ENCODE measurements at places on chromosomes 12 and 14.

- DNase-seq: no peak
Observed at GRCh38 chr14:47959740-47960139, 284.3 kb upstream of the MDGA2 start.

- no peak for DNase-seq
Observed at GRCh38 chr14:77557391-77557790, 58.8 kb upstream of the ISM2 start.

DNA sequence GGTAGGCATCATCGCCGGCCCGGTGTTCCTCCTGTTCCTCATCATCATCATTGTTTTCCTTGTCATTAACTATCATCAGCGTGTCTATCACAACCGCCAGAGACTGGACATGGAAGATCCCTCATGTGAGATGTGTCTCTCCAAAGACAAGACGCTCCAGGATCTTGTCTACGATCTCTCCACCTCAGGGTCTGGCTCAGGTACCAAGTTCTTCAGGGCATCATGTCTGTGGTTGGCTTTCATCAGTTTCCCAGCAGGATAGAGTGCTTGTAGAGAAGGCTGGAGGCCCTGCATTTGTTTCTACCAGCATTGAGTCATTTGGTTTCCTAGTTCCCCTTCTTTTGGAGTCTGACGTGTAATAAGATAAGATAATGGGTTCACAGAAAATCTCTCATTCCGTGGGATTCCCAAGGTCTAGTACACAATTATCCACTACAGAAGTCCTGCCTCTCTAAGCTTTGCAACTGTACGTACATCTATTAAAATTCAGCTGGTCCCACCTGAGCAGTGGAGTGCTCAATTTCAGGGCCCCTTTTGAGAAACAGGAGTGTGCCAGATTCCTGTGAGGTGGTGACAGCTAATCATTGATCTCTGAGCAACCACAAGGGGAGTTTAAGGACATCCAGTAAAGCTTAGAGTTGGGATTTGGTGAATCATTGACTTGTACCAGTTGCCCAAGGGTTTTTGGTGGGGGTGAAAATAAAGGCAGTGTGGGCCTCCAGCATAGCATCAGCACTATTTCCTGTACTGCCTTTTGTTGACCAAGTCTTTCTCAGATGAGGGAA lies 25.1 kb downstream of the ACVR1B start:
- peak; percentile 77 for DNase-seq

DNA sequence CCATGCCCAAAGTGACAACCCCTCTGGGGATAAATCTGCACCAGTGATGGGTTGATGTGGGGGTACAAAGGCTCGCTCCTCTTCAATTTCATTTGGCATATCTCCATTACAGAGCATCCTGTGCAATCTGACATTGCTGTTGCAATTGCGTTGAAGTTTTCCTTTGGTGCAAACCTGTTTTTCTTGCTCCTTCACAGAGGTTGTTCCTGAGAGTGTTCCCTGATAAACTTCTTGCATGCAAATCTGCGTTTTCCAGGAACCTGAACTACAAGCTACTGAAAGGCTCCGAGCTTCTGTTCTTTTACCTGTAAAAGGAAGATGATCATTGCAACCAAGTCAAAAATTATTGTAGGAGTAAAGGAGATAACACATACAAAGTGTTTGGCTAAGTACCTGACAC lies 26.1 kb downstream of the SERPINA11 start:
- DNase-seq: no peak

GRCh38 chr14:100839681-100840111 lies 13.8 kb downstream of the MEG3 start:
- DNase-seq: no peak

GRCh38 chr14:92599811-92600210 lies 86.2 kb downstream of the RIN3 start:
- peak; percentile 61 for DNase-seq

DNA sequence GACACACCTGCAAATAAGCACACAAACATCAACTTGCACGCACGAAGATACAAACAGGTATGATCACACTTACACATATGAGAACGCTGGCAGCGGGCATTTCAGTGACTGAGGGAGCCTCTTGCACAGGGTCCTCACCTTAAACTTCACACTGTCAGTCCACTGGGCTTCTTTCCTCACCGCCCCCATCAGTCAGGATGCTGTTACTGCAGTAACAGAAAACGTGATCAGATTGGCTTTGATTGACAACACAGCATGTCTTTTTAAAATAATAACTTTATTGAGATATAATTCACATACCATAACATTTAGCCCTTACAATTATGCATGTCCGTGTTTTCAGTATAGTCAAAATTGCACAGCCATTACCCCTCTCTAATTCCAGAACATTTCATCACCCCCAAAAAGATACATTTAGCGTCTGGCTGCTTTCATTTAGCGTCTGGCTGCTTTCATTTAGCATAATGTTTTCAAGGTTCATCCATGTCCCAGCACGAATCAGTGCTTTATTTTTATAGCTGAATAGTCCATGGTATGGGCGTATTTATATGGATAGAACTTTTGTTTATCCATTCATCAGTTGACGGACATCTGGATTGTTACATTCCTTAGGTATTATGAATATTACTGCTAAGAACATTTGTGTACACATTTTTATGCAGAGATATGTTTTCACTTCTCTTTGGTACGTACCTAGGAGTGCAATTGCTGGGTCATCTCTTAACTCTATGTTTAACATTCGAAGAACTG lies 8.4 kb downstream of the CCDC197 start:
- DNase-seq: peak; percentile 28

DNA sequence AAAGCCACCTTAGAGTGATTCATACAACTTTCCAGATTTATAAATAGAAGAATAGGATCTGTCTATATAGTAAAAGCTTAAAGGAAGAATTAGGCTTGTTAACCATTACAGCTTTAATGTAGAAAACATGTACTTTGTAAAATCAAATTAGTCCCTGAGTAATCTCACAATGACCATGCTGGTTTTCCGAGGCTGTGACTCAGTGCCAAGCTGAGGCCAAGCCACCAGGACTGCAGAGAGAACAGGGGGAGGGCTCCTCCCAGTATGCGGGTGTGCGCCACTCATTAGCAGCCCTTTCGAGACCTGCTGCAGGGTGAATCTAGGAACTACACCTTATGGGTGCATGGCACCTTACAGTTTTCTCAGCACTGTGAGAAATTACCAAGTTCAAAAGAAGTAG lies 167.0 kb downstream of the EFCAB11 start:
- DNase-seq: no peak

DNA sequence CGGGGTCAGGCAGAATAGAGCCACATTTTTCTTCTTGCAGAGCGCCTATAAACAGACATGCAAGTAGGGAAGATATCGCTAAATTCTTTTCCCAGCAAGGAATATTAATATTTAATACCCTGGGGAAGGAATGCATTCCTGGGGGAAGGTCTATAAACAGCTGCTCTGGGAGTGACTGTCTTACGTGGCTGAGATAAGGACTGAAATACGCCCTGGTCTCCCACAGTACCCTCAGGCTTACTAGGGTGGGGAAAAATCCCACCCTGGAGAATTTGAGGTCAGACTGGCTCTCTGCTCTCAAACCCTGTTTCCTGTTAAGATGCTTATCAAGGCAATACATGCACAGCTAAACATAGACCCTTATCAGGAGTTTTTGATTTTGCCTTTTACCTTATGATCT lies 262.3 kb downstream of the CEP128 start:
- DNase-seq: no peak

GRCh38 chr14:68408680-68409079 lies 384.2 kb downstream of the ZFP36L1 start:
- DNase-seq: peak; percentile 58

- DNase-seq: no peak
Observed at GRCh38 chr12:132430838-132431774, 58.8 kb upstream of the FBRSL1 start.

- no peak for DNase-seq
Observed at GRCh38 chr12:98422812-98423211, 92.6 kb upstream of the TMPO start.

DNA sequence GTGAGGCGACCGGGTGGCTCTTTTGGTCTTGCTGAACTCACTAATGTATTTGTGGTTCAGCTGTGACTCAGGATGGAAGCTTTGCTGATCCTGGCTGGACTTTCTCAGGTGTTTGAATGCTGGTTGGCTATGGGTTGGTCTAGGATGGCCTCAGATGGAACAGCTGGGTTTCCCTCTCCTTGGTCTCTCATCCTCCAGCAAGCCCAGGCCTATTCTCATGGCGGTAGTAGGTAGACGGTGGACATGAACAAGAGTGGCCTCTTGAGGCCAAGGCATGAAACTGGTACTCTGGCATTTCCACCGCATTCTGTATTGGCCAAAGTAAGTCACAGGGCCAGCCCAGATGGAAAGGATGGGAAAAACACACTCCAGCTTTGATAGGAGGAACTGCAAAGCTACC lies 11.8 kb upstream of the POLR3B start:
- peak; percentile 27 for DNase-seq

DNA sequence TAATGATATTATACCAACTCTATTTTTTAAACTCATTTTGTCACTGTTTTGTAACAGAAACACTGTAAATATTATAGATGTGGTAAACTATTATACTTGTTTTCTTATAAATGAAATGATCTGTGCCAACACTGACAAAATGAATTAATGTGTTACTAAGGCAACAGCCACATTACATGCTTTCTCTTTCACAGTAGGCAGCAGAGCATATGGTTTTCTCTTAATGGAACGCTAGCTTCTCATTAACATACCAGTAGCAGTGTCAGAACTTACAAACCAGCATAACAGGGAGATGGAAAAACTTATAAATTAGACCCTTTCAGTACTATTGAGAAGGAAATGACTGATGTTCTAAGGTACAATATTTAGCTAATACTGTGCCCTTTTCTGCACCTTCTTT lies 398.8 kb downstream of the PRKD1 start:
- DNase-seq: no peak

- DNase-seq: peak; percentile 86
Observed at GRCh38 chr12:89862511-89863445, 154.1 kb upstream of the ATP2B1 start.

GRCh38 chr14:105324080-105324778 lies 9.7 kb downstream of the PACS2 start:
- no peak for DNase-seq

DNA sequence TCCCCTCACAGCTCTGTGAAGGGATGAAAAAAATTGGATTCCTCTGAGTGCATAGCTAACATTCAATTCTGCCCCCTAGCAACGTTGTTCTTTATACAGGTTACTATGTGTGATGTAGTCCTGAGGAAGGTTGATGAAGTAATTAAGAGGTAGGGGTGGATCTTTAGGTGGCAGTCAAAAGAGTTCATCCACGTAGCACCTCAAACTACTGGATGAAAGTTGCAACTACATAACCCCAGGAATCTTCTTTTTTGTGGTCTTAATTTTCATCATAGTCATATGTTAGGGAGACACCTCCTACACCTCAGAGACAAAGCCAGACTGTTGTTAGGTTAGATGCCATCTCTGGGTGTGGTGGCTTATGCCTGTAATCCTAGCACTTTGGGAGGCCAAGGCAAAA lies 10.2 kb upstream of the NFE2 start:
- DNase-seq: no peak

GRCh38 chr12:49750996-49751393 lies 9.6 kb downstream of the TMBIM6 start:
- no peak for DNase-seq

DNA sequence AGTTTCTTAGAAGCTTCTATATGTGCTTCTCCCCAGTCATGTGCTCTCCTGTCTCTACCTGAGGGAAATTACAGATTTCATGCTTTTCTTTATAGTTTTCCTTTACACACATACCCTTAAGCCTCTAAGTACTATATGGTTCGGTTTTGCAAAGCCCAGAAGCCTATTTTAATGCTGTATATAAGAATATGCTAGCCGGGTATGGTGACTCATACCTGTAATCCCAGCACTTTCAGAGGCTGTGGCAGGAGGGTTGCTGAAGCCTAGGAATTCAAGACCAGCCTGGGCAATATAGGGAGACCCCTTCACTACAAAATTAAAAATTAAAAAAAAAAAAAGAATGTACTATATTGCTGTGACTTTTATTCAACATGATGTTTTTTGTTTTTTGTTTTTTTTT lies 15.4 kb downstream of the DGLUCY start:
- DNase-seq: no peak

- DNase-seq: no peak
Observed at GRCh38 chr12:694734-695503, 31.7 kb upstream of the NINJ2 start.

GRCh38 chr12:80681786-80682185 lies 25.6 kb upstream of the MYF6 start:
- no peak for DNase-seq

- no peak for DNase-seq
Observed at GRCh38 chr12:23855813-23856212, 93.7 kb downstream of the SOX5 start.

- DNase-seq: peak; percentile 5
Observed at GRCh38 chr14:26765768-26766520, 168.1 kb upstream of the NOVA1 start.

GRCh38 chr12:31897781-31898503 lies 61.3 kb upstream of the RESF1 start:
- no peak for DNase-seq

- no peak for DNase-seq
Observed at GRCh38 chr12:110861729-110862128, 14.9 kb downstream of the CCDC63 start.

DNA sequence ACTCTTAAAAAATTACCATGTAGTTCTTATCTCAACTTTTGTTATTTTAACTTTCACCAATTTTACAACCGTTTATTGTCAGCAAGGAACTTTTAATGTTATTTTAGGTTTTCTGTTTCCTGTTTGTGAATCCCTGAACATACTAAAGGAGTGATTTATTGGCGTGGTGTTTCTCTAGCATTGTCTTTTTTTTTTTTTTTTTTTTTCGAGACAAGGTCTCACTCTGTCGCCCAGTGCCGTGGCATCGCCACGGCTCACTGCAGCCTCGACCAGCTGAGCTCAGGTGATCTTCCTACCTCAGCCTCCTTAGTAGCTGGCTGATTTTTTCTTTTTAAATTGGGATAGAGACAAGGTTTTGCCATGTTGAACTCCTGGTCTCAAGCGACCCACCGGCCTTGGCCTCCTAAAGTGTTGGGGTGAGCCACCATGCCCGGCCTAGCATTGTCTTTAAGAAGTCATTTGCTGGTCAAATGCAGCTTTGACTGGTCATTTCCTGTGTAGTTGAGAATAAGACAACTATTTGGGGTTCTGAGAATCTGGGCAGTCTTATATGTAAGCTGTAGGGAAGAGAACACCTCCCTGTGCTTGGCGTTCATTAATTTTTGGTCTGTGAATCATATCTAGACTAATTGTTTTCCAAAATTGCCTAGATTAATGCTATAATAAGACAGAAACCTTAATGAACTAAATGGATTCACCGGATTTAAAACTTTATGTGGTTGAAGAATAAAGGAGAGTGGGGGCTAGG lies 2.1 kb downstream of the WASHC4 start:
- DNase-seq: peak; percentile 15

DNA sequence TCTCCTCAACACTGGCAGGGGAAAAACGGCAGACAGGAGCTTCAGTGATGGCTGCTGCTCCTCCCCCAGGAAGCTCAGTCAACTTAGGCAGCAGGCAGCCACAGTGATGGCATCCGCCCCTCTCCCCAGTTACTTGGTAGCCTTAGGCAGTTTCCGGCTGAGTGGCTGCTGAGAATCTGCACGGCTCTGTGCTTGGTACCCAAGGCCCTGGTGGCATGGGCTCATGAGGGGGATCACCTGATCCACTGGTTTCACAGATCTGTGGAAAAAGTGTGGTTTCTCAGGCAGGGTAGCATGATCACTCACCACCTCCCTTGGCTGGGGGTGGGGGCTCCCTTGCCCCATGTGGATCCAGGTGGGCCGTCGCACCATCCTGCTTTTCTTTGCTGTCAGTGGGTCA lies 244.6 kb upstream of the MDGA2 start:
- no peak for DNase-seq

- DNase-seq: no peak
Observed at GRCh38 chr12:107523775-107524535, 161.6 kb upstream of the PWP1 start.

Measured in suppressor macrophage treated with lipopolysaccharide for 4 hours (primary cell).